Urinary bladder (tissue), 4 donors: ENCODE measurements at places on chromosomes 13 and 19. TPM values are rescaled to one million over a fixed set of nuclear protein-coding genes. Genes with fewer than 3 reads are reported as not detected.

DNA sequence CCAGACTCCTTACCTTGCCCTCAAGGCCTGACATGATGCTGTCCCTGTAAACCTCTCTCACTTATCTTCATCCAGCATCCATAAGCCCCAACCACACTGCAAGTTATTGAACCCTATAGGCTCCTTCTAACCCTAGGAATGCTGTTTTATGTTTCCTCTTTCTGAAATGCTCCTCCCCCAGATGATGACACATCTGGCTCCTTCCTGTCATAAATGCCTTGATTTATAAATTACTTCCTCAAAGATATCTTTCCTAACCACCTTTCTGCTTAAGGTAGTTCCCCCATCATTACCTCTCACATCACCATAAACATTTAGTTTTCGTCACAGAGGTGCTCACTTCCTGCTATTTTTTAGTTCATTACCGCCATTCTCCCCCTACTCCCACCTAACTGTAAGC lies 12.3 kb downstream of the RUBCNL start:
- no peak for DNase-seq

DNA sequence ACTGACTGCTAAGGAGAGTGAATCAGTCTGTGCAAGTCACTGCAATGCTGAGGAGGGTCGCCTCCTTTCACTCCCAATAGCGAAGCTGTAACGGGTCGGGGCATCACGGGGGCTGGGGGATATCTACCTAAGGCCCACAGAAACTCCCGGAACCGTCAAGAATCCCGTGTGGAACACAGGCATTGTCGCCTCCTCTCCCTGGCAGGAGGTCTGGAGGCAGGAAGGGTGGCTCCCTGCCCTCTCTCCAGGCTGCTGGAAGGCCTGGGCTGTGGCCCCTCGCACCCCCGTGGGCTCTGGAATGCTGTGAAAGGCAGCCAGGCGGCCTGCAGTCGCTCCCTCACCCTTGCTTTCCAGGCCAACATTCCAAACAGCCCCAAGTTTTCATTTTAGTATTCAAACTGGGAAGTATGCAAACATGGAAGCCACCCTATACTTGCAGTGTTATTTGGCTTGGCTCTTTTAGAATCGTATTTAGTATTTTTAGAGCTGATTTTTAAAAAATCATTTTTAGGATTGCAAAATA lies 109.4 kb downstream of the CRYL1 start:
- DNase-seq: no peak

- no peak for DNase-seq
These were observed 68.9 kb downstream of the SHISA2 start for GRCh38 chr13:25982907-25983306.

GRCh38 chr13:95300625-95301182 lies 547 bp downstream of the ABCC4 start:
- no peak for DNase-seq

DNA sequence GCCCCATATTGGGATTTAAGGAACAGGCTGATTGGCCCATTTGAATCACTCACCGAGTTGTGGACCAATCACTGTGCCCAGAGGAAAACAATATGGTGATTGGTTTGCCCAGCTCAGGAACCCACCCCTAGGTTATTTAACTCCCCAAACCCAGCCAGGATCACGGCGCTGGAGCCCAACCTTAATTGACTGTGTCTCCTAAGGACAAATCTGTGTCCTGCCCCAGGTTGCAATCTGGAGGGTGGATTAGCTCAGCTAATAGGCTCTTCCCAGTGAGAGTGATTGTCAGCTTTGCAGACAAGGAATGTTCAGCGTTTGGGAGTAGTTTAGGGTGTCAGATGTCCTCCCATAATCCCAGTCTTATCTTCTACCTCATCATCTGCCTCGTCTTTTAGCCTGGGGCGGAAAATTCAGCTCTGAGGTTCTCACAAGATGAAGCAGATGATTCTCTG lies 3.5 kb upstream of the ZNF358 start:
- DNase-seq: no peak

DNA sequence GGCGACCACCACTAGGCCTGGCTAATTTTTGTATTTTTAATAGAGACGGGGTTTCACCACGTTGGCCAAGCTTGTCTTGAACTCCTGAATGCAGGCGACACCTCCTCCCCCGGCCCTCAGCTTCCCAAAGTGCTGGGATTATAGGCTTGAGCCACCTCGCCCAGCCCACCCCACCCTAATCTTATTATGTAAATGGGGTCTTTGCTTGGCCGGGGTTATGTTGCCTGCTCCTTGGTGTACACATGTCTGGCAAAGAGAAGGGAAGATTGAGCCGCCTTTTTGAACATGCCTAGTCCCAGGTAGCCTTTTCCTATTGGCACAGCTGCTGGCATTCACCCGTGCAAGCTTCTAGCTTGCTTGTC lies 106.8 kb downstream of the KCTD15 start:
- no peak for DNase-seq

GRCh38 chr13:51843529-51843928 lies 1.4 kb downstream of the TMEM272 start:
- DNase-seq: no peak

DNA sequence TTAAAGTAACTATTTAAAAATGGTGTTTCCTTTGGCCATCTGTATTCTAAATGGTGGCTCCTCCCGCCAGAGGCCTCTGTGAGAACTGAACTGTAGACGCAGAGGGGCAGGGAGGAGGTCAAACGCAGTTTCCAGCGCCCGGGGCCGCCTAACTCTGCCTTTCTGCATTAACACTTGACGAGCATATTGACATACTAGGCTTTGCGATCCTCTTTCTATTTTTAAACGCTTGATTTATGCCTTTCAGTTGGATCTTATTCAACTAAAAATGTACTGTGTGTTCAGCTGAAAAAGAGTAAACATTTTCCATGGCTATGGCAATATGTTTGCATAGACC lies 74.7 kb downstream of the SPACA7 start:
- DNase-seq: no peak

DNA sequence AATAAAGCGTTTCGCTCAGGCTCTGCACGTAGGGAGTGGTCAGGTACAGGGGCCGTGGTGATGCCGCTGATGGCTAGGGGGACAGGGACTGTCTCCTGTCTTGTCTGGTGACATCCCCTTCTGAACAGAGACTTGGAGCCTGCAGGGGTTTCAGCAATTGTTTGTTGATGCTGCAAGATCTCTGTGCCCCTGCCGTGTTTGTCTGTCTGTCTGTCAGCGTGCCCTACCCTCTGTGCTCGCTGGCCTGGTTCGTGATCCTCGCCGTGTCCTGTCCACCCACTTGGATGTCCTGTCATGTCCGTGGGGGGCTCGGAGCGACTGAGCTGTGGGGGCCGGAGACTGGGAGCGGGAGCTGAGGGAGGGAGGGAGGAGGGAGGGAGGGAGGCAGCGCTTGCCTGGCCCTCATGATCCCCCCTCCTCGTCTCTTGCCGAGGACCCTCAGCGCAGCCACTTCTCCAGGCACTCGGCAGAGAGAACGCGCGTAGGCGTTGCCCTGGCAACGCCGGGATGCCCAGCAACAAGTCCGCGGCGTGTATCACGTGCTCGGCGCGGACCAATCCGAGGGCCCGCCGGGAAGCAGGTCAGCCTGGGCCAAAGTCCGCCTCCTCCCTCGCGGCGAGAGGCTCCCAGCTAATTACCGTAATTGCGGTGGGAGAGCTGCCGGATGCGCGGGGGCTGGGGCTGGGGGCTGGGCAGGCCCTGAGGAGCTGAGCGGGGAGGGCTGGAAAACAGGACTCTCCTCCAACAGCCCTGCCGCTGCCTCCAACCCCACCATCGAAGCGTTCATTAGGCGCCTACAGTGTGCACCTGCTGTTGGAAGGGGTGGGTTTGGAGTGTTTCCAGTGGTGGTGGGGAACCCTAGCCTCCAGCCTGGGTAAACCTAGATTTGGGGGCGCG lies 31.9 kb upstream of the FEM1A start:
- DNase-seq: peak; percentile 65

- DNase-seq: no peak
These were observed 676 bp upstream of the POLRMT start for GRCh38 chr19:633786-634639.

DNA sequence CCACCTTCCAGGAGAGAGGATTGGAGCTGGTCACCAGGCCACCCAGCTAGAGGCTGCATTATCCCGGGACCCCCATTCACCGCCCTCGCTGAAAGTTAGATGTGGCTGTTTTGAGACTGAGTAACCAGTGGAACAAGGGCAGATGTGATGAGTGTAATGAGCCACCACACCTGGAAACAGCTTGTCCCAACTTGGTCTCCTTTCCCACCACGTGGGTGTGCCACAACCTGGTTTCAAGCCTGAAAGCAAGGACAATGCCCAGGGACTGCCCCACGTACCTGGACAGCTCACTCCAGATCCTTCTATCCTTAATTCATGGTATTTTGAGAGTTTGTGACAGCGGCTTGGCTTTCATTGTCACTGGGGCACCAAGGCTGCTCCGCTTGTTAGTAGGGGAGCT lies 7.0 kb downstream of the LGI4 start:
- no peak for DNase-seq

DNA sequence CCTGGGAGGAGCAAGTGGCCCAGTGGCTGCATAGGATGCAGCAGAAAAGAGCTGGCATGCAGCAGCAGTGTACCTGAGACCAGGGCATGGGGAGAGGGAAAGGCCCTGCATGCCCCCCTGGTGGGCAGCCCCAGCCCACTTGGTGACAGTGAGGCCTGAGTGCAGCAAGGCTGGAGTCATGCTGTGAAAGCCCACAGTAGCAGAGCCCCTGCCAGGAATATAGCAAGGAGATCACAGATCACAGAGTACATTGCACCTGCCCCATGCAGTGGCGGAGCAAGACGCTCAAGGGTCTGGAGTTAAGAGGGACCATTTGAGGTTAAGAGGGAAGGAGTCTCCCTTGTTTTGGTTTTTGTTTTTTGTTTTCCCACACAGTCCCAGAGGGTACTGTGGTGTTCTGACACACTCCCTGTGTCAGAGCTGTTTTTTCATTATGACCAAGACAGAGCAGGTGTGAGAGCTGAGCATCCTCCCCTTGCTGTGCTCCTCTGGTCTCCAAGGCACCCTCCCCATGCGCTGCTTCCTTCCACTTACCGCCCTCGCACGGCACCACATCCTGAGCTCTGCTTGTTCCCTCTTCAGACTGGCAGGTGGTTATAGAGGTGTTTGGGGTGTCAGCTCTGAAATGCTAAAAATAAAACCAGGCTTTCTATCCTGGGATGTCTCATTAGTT lies 85.0 kb upstream of the UBL3 start:
- no peak for DNase-seq

DNA sequence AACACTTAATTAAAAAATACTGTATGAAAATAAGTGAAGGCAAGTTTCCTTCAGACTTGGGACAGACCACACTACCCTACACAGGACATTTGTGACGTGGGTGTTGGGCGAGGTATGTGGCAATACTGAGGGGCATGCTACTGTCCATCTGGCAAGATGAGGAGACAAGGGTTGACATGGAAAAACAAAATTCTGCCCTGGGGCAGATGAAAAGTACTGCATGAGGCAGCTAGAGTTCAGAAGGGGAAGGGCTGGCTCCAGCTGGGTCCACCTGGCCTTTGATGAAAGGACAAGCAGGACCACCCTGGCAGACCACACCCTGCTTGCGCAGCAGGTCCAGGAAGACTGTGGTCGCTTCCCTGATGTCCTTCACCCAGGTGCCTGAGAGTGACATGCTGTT lies 43.2 kb downstream of the LATS2 start:
- no peak for DNase-seq

- DNase-seq: no peak
These were observed 203.2 kb downstream of the TSHZ3 start for GRCh38 chr19:31146015-31146414.

- DNase-seq: no peak
These were observed 78.8 kb downstream of the SPRY2 start for GRCh38 chr13:80262051-80262695.

- no peak for DNase-seq
These were observed 8.6 kb upstream of the PEAK3 start for GRCh38 chr19:2290441-2291184.

DNA sequence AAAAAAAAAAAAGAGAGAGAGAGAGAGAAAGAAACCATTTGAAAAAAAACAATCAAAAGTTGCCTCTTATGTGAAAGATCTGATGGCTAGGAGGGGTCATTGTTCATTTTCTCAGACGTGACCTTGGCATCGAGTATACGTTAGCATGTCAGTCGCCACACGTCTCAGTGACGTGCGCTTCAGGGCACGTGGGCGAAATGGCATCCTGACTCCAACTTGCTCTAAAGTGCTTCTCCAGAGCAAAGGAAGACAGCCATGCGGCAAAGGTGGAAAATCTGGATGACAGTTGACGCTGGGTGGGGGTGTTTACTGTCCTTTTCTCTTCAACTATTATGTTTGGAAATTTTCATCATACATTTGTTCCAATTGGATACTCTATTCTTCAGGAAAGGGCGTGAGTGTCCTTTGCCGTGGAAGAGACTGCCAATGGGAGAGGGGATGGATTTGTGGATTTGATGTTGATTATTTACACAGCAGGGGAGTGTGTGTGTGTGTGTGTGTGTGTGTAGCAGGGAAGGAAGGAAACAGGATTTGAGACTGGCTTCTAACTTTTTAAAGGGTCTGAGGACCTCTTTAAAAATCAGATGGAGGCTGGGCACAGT lies 25.0 kb downstream of the KLF2 start:
- DNase-seq: no peak

DNA sequence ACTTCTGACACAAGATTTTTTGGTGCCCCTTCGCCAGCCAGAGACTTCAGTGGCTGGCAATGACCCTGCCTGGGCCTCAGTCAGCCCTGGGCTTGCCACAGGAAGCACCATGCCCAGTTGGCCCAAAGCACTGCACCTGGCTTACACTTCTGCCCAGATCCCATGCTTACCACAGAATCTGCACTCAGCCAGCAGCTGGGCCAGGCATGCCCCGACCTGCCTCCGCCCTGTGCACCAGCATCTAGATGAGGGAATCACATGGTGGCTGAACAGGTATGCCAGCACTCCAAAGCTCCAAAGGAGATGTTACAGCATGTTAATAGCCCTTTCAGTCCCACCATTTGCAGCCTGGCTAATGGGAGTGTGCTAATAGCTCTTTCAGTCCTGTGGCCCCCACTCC lies 690.9 kb downstream of the SLITRK6 start:
- no peak for DNase-seq

- no peak for DNase-seq
These were observed 46.1 kb downstream of the MAP4K1 start for GRCh38 chr19:38571682-38572081.

DNA sequence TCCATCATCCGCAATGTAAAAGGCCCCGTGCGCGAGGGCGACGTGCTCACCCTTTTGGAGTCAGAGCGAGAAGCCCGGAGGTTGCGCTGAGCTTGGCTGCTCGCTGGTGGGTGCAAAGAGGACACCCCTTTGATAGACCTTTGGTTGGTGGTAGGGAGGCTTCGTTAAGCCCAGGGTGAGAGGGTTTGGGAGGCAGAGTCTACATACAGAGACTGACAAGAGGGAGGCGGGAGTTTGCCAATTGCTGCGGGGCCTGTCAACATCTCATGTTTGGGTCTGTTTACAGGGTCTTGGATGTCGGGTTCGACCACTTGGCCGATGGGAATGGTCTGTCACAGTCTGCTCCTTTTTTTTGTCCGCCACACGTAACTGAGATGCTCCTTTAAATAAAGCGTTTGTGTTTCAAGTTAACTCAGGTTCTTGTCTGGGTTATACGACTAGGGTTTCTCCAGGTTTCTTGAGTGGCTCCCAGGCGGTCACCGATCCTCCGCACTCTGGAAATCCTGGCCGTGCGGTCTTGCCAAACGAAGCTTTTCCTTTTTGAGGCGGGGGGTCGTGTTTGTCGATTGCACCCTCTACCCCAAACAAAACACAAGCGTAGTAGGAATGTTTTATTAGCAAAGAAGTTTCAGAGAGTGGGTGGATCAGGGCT lies 816 bp downstream of the RPS28 start:
- DNase-seq: no peak

ITGBL1 gene
- polyA plus RNA-seq: 21.2 TPM

CLC gene
- not detected for polyA plus RNA-seq

C1QTNF9 gene
- 0.76 TPM for polyA plus RNA-seq

LMTK3 gene
- 0.72 TPM for polyA plus RNA-seq

CPAMD8 gene
- polyA plus RNA-seq: 4.5 TPM

CSNK1G2 gene
- polyA plus RNA-seq: 50.1 TPM

SLC7A10 gene
- polyA plus RNA-seq: 1.1 TPM

TMEM143 gene
- polyA plus RNA-seq: 10.2 TPM
